ENCODE measurements at places on chromosomes 16 and 17.

DNA sequence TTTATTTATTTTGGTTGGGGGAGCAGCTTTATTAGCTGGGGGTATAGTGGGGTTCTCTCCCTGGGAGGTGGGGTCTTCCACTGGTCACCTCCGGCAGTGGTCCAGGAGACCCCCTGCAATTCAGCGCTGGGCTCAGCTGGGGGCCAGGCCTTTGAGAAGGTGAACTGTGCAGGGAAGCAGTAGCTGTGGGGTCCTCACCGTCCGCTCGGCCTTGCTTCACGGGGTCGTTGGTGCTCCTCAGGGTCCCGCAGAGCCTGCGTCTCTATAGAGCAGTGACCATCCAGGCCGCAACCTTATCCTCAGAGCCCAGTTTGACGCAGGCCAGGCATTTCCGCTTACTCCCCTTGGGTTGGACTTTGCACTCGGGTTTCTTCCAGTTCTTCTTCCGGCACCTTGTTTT, 1954.7 kb downstream of the TP53TG3F start:
- no peak for DNase-seq

DNA sequence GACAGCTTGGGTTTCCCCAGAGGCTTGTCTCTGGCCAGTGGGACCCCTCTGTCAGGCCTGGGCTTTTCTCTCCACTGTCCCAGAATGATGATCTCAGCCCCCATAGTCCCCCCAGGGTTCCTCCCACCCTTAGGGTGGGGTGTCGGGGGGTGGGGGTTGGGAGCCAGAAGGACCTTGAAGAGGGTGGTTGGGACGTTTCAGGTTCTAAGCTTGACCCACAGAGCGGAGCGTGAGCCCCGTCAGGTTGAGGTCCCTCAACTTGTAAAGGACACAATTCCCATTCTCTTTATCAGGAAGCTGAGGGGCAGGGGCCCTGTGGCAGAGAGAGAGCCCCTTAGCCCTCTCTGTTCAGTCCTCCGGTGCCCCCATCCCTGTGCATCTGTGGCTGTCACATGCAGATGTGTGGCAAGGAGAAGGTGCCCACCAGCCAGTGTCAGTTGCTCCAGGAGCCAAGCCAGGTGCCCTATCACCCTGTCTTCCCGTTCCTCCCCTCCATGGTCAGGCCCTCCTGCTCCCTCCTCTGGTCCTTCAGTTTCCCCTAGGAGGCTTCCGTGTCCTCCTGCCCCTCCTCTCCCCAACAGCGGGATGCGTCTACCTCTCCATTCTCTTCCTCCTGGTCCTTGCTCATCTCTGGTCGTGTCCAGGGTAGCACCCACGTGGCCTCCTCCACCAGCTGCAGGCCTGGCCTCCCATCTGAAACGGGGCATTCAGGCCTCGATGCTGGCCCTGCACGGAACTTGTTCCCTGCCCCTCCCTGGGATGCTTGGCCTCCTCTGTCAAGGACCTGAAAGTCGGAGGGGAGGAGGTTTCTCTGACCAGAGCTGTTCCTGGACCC, 1.5 kb upstream of the NTN3 start:
- DNase-seq = no peak

- no peak for DNase-seq
Observed at GRCh38 chr16:73125850-73126524, 78.1 kb upstream of the ZFHX3 start.

DNA sequence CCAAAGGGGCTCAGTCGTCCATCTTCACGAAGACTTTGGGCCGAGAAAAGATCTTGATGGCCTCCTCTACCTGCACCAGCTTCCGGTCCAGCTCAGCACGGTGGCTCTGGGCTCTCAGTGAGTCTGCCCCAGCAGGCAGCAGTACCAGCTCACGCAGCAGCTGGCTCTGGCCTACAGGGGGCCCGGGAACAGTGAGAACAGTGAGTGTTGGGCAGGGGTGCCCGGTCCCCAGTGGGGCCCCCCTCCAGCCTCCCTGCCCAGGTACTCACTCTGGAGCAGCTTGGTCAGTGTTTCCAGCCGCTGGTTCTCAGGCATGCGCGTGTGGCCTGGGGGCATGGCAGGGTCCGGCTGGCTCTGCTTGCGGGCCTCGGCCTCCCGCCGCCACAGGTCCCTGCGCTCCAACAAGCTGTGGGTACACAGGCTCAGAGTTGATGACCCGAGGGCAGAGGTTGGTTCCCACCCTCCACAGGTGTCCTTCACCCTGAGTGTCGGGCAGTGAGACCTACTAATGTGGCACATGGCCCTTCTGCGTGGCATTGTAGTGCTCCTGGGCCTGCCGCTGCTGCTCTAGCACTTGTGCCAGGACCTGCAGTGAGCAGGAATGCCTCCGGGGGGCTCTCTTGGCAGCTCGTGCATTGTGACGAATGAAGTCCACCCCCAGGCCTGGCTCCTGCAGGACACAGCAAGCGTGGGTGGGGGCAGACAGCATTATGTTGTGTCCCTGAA, 2.6 kb downstream of the PARD6A start:
- DNase-seq = no peak

- no peak for DNase-seq
Observed at GRCh38 chr16:14140923-14141322, 69.8 kb downstream of the MRTFB start.

DNA sequence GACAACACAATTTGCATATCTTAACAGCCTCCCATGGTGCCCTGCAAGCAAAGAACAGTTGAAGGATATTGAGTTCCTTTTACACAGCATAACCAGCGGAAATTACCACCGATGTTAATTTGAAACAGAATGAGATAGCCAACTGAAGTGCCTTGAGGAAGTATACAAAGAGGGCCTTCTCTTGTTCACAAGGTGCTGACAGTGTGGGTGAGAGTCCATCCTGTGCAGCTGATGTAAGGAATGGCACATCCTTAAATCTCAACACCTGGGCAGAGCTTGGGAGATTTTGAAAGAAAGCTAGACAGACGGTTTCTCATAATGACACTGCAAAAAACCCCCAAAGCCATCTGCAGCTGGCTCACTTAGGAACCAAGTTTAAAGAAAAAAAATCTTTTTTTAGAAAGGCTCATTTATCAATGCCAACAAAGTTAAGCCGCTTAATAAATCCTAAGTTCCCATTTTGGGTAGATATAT, 818.6 kb downstream of the KCNJ2 start:
- no peak for DNase-seq

GRCh38 chr17:59027750-59028149, 78.9 kb downstream of the TRIM37 start:
- no peak for DNase-seq

- DNase-seq = no peak
Observed at GRCh38 chr17:79866791-79867518, 27.7 kb upstream of the CBX4 start.

DNA sequence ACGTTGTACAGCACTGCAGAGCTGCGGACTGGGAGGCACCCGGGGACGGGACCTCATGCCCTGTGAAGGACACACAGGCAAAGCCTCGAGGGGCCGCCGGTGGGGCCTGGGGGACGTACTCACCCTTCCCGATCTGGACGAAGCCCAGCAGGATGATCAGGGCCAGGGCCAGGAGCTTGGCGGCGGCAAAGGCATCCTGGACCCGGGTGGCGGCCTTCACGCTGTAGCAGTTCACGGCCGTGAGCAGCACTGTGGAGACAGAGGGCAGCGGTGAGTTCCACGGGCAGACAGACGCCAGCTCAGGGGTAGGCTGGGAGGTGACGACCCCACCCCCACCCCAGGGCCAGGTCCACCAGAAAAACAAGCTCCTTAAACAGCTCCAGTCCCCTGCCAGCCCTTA, 17.7 kb downstream of the SLC7A5 start:
- DNase-seq = no peak

DNA sequence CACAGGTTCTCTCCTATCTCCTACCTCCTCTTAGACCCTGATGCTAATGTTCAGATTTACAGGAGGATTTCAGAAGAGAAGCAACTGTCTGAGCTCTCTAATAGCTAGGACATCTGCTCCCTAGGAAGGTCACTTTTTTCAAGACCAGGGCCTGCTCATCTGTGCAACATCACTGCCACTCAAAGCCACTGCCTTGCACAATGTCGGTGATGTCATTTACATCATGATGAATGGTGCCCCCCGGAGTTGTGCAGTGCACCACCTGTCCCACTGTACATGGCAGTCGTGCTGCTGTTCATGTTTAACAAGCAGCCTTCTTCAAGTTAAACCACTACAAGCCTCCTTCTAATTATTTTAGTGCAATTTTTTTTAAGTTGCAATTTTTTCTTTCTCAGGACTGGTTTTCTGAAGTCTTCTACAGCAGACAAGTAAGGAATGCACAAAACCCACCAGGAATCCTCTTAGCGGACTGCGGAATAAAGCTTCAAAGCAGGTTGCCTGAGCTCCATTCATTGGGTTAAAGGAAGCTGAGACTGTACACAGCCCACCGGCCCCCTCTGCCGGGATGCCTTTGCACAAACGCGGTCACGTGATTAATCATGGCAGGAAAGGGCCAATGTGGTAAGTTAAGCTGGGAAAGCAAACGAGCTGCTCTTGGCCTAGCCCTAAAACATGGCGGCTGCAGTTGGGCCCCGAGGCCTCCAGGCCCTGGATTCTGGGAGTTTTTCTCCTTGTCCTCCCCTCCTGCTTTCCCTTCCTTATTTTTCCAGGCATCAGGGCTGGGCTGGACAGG, 74.1 kb downstream of the MYH11 start:
- DNase-seq = no peak

DNA sequence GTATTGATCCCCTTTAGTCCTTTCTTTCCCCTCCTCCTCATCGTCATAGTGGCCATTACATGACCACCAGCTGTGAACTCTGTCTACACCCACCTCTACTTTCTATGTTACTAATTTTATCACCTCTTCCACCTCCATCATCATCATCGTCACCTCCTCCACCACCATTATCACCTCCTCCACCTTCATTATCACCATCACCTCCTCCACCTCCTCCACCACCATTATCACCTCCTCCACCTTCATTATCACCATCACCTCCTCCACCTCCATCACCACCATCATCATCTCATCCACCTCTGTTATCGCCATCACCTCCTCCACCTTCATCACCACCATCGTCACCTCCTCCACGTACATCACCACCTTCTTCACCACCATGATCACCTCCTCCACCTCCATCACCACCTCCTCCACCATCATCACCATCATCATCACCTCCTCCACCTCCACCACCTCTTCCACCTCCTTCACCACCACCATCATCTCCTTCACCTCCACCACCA, 25.8 kb downstream of the ADGRG5 start:
- DNase-seq = no peak

- no peak for DNase-seq
Observed at GRCh38 chr16:54269461-54269860, 17.1 kb downstream of the IRX3 start.

DNA sequence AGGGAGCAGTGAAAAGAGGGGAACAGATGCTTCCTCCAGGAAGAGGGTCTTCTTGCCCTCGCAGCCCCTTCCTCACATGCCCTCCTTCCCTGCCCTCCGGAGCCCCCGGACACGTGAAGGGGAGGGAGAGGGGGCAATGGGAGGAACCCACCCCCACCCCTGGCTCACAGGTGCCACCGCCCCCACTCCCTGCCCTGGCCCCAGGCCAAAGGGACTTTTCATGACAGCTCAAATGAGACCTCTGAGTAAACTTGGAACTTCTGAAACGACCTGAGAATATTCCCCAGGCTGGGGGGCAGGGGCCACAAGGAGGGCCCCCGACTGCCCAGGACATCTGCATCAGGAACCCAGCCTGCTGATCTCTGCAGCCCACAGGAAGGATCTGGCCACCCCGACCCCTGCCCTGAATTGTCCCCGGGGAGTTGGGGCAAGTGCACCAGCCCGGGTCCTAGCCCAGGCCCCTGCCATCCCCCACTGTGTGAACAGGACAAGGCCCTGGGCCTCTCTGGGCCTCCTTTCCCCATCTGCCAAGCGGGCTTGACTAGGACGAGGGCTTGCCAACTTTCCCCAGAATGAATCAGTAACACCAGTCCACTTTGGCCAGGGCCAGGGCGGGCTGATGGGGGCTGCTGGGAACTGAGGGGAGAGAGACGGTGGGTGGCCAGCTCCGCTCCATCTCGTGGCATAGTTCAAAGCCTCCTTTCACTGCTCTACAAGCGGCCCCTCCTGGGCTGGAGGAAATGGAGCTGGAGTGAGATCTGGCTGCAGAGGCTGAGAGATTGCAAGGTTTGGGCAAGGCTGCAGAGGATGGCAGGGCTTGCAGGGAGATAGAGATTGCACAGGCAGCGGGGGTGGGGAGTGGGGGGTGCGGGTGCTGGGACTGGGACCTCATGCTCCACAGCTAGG, 3.8 kb downstream of the IL21R start:
- DNase-seq = no peak

DNA sequence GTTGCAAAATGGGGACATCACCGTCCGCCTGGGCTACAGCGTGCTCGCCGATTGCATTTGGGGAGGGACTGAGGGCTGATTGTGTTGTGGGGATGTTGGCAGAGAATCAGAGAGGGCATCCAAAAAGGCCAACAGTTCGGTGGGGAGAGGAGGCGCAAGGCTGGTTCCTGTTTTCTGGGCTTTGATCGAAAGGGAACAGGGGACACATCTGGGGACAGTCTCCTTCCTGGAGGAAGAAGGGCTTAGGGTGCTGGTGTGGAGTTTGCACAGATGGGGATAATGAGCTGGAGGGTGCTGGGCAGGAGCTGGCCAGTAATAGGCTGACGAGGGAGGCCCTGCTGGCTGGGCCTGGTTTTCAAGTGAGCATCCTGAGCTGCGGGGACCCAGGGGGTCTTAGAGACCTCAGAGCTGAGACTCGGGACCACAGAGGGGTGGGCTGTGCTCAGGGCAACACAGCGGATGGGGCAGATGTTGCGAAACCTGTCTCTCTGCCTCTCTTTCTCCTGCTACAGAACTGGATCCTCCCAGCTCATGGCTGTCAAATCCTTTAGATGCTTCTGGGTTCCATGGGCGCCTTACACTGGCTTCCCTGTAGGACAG, 288.7 kb downstream of the SEC14L1 start:
- DNase-seq = no peak

DNA sequence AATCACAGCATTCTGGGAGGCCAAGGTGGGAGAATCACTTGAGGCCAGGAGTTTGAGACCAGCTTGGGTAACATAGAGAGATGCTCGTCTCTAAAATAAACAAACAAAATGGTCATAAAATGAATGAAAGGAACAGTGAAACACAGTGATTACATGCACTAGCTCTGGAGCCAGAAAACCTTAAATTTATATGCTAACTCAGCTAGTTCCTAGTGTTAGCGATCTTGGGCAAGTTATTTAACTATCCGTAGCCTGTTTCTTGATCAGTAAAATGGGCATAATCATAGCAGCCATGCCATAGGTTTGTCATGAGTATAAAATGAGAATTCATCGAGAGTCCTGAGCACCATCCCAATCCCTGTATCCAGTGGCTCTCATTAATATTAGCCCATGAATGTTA, 271.0 kb downstream of the GRIN2A start:
- no peak for DNase-seq

- DNase-seq = no peak
Observed at GRCh38 chr16:84883301-84883700, 63.5 kb downstream of the CRISPLD2 start.
